ENCODE measurements at places on chromosomes 13 and 19.
A peak's percentile ranks its signal among the peaks of the same experiment; 100 is the strongest.

GRCh38 chr19:1618157-1619093, 13.2 kb upstream of the UQCR11 start:
- no peak for DNase-seq

GRCh38 chr19:24054044-24054935, 32.7 kb upstream of the ZNF254 start:
- no peak for DNase-seq

DNA sequence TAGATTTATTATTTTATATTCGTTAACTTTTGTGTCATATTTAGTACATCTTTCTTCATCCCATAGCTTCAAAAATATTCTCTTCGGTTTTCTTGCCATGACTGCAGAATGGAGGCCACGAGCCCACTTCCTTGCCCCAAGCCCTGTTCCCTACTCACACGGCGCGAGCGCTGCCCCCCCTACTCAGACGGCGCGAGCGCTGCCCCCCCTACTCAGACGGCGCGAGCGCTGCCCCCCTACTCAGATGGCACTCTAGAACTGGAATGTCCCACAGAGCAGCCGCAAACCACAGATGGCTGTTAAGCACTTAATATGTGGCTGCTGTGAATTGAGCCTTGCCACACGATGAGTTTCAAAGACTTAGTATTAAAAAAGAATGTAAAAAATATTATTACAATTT, 102.2 kb upstream of the PEG3 start:
- DNase-seq, result no peak

GRCh38 chr19:33333642-33334041, 31.3 kb upstream of the CEBPA start:
- no peak for DNase-seq

- no peak for DNase-seq
These were observed 99.4 kb downstream of the RBM26 start for GRCh38 chr13:79306650-79307049.

- no peak for DNase-seq
These were observed 305.1 kb downstream of the SLITRK1 start for GRCh38 chr13:83577183-83577582.

- DNase-seq, result no peak
These were observed 1566.5 kb upstream of the SLC10A2 start for GRCh38 chr13:104632736-104633135.

DNA sequence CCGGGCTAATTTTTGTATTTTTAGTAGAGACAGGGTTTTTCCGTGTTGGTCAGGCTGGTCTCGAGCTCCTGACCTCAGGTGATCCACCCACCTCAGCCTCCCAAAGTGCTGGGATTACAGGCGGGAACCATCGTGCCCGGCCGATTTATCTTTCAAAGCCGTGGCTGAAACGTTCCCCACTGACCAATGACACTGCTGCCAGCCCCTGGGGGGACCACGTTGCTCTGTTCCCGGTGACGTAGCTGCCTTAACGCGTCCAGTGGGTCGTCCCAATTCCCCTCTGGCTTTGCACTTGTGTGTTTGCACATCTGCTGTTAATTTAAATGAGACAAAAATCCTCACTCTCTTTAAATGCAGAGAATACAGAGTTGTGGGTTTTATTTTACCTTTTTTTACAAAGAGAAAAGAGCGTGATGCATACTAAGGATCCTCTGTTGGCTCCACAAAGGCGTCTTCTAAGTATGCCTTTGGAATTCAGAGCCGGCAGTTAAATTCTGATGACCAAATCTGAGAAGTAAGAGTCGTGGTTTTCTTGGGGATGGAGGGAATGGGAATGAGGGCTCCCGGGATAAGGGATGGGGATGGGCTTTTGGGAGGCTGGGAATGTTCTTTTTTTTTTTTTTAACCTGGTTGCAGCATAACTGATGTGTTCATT, 18.6 kb upstream of the LMTK3 start:
- no peak for DNase-seq

GRCh38 chr13:99859178-99860177, 112.1 kb downstream of the ZIC5 start:
- DNase-seq, result peak; percentile 8

- DNase-seq, result no peak
These were observed 201.4 kb downstream of the DIAPH3 start for GRCh38 chr13:59962343-59962742.

DNA sequence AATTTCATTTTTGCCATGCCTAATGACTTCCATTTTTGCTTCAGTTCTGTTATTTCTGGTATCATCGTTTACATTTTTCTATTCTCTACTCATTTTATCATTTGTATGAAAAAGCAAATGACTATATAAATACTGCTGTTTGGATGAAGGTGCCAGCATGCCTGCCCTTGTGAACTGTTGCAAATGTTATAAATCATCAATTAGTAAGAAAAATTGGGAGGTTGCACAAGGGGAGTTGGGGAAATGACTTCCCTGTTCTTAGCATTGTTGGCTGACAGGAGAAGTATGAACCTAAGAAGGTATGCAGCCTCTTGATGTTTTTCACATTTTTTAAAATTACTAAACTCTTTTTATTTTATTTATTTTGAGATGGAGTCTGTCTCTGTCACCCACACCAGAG, 15.1 kb downstream of the SAFB start:
- DNase-seq, result no peak

DNA sequence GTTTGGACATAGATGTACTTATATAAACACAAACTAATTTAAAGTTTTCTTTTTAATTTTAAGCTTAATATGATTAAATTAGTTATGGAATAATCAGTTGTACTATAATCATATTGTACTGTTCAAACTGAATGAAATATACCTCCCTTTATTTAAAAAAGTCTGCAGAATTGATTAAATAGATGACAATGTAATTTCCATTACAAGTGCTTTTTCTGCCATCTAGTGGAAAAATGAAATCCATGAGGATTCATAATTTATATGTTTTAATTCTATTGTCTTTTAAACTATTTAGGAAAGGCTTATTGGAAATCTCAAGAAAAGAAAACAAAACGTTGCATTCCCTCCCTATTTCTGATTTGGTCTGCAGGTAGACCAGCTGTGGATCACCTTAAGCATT, 30.9 kb downstream of the MZT1 start:
- DNase-seq, result no peak

- no peak for DNase-seq
These were observed 319.3 kb downstream of the TDRD3 start for GRCh38 chr13:60716313-60716712.

GRCh38 chr19:47503826-47504150, 11.1 kb downstream of the NAPA start:
- DNase-seq, result no peak

GRCh38 chr19:6738787-6739389, 592 bp upstream of the TRIP10 start:
- DNase-seq, result peak; percentile 24

GRCh38 chr19:30036154-30037129, 94.4 kb downstream of the URI1 start:
- no peak for DNase-seq

DNA sequence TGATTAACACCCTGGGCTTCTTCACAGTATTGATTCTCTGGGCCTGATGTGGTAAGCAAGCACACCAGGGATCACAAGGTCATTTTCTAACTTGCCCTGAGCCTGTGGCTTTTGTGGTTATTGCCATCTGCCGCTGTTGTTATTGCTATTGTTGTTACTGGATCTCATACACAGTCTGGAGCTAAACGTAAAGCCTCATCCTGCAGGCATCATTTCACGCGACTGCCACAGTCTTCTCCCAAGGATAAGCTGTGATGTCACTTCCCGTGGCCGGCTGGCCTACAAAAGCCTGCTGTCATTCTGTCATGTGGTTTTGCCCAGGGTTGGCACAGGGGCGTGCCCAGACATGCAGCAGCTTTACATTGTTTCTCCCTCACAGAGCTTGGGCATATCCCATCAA, 154.0 kb upstream of the GPR12 start:
- DNase-seq, result no peak

DNA sequence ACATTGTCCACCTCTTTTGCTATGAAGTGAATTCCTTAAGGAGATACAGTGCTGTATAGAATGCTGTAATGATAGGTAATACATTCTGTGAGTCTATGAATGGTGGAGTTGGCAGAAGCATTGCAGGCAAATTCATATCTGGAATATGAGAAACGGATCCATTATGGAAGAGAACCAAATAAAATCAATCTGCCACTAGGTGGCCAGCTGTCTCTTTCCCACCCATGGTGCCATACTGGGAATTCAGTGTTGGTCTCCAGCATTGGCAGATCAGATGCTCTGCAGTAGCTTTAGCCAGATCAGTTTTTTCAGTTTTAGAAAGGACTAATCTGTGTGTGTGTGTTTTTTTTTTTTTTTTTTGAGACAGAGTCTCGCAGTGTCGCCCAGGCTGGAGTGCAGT, 27.6 kb downstream of the DNAJC3 start:
- no peak for DNase-seq

DNA sequence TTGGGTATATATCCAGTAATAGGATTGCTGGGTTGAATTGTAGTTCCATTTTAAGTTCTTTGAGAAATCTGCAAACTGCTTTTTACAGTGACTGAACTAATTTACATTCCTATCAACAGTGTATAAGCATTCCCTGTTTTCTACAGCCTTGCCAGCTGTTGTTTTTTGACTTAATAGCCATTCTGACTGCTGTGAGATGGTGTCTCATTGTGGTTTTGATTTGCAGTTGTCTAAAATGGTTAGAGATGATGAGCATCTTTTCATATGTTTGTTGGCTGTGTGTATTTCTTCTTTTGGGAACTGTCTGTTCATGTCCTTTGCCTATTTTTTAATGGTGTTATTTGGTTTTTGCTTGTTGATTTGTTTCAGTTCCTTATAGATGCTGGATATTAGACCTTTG, 4.0 kb upstream of the ZNF222 start:
- no peak for DNase-seq

- DNase-seq, result peak; percentile 50
These were observed 12.4 kb downstream of the SNRNP70 start for GRCh38 chr19:49097453-49098288.

DNA sequence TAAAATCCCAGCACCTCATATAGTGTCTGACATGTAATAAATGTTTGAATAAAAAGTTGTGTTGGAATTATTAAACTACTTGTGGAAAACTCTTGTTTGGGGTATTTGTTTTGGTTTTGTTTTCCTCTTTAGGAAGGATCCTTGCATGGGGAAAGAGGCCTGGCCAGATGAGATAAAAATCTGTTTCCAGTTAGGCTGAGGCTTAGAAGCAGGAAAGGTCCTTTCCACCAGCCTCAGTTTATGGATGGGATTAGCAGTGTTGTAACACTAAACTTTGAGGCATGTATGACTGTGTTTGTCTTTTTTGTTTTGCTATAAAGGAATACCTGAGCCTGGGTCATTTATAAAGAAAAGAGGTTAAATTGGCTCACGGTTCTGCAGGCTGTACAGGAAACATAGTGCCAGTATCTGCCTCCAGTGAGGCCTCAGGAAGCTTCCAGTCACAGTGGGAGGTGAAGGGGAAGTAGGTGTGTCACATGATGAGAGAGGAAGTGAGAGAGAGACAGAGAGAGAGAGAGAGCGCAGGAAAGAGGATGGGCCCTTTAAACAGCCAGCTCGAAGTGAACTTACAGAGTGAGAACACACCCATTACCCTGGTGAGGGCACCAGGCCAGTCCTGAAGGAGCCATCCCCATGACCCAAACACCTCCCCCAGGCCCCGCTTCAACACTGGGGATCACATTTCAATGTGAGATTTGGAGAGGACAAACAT, 21.6 kb downstream of the SPATA13 start:
- DNase-seq, result no peak

- no peak for DNase-seq
These were observed 96.6 kb downstream of the TEX26 start for GRCh38 chr13:31029102-31029501.

DNA sequence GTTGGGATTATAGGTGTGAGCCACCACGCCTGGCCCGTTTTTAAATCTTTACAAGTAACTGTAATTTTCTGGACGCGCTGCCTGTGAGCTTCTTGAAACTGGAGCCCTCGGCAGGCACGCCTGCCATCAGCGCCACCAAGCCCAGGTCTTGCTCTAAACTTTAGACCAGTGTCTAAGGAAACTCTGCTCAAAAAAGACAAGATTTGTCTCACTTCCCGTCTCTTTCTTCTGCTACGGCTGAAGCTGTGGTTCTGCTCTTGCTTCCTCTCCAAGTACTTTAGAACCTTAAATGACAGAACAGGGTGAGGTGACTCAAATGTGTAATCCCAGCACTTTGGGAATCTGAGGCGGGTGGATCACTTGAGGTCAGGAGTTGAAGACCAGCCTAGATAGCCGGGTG, 24.9 kb downstream of the RCN3 start:
- no peak for DNase-seq

DNA sequence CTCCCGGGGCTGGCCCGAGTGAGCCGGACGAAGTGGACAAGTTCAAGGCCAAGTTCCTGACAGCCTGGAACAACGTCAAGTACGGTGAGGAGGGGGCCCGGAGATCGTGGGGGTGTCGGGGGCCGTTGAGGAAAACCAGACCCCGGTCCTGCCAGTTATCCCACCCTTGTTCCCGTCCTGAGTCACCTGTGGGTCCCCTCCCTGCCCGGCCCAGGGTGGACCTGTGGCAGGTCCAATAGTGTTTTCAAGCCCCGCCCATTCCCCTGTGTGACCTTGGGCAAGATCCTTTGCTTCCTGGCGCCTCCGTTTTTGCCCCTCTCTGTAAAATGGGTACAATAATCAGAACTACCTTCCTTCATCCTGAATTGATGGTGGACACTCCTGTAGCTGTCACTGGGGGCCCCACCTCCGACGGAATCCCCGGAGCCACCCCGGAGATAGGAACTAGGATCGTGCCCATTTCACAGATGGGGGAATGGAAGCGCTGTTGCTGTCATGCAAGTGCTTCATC, 593 bp downstream of the ATG4D start:
- no peak for DNase-seq

DNA sequence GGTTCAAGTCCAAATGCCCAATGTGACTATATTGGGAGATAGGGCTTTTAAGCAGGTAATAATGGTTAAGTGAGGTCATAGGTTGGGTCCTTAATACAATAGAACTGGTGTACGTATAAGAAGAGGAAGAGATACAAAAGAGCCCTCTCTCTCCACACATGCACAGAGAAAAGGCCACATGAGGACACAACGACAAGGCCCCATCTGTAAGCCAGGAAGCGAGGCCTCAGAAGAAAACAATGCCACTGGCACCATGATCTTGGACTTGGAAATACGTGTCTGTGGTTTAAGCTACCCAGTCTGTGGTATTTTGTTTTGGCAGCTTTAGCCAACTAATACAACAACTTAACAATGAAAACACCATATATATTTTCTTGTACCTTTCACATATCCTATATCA, 23.4 kb upstream of the RFC3 start:
- DNase-seq, result no peak

DNA sequence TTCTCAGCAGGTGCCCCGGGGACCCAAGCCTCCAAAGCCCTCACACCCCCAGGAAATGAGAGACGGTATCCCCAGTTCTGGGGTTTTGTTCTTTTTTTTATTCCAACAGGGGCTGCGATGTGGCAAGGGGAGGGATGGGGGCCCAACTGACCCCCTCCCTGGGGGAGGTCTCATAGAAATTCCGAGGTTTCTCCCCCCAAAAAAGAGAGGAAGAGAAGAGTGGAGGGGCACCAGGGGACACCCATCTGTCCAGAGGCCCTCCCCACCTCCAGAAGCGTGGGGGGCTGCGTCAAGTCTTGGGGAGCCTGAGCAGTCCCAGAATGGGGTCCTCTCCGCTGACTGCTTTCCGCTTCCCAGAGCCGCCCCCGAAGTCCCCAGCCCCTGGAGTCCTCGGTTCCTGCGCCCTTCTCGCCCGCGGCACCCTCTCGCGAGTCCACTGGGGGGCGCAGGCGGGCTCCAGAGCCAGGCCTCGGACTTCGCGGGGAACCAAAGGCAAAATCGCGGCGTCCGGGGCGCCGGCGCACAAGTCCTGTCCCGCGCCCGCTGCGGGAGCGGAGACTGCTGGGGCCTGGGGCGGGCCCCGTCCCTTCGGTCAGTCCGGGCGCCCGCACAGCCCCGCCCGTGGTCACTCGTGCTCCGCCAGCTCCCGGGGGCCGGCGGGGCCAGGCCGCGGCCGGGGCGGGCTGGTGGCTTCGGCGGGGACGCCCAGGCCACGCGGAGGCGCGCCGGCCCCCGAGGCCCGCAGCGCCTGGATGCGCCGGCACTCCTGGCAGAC, 4.4 kb upstream of the ATP1A3 start:
- DNase-seq, result peak; percentile 11

All from stimulated activated CD4-positive, alpha-beta T cell treated with anti-CD3 and anti-CD28 coated beads, TNF-alpha, amount 100 ng/mL, for 1 hour (primary cell).